ENCODE measurements at places on chromosomes 16 and 17. TPM values are rescaled to one million over a fixed set of nuclear protein-coding genes. Genes with fewer than 3 reads are reported as not detected.

WFDC1 gene
- total RNA-seq: not detected

DRC3 gene
- total RNA-seq: 1.0 TPM

AXIN2 gene
- not detected for total RNA-seq

DNA sequence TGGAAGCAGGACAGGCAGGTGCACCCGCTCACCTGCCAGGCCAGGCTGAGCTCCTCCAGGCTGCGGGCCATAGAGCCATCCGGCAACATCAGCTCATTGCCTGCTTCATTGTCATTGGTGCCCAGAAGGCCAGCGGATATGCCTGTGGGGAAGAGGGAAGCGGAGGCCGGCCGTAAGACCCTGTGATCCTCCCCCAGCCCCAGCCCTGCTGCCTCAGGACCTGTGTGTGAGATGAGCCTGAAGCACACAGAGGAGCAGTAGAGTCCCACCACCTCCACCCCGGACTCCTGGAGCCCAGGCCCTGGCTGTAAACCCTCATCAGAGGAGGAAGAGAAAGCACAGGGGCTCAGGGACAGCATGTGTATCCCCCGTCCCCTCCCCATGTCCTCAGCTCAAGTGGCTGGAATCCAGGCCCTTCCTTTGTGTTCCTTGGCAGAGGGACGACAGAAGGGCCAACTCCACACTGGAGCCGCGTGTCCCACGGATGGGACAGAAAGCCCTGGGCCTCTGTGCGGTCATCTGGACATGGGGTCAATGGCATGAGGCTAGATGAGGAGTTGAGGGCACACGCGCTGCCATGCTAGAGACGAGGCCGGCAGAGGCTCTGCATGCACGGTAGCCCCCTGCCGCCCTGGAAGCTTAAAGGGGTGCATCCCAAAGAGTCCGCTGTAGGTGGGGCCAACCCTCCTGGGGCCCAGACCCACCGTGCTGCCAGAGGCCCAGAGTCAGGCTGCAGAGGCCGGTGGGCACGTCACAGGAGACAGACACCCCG lies 39.1 kb downstream of the RMI2 start:
- DNase-seq: no peak

- DNase-seq: no peak
Measured at GRCh38 chr17:74117087-74117698, 86.3 kb upstream of the RPL38 start.

- DNase-seq: peak; percentile 69
Measured at GRCh38 chr17:14622615-14623101, 321.8 kb downstream of the HS3ST3B1 start.

DNA sequence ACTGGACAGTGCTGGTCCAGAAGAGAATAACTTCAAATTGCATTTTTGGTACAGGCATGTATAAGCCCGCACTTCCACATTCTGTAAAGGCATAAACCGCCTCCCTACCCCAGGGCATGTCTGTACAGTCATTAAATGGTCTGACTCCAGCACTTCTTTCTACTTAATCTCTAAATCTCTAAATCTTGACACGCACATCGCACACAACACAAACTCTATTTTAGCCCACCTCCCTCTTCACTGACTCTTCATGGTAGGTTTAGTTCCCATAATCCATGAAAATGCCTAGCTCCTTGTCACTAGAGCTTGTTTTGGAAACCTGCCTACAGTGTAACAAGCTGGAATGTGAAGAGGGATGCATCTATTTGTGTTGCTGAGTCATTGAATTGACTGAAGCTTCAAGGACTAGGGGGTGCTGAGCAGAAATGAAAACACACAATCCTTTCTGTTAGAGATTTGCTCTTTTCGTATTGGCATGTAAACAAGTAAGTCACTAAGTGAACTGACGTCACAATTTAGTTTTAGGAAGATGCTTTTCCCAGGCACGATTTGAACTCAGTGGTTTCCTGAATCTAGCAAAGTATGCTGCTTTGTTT lies 1.6 kb upstream of the DUSP14 start:
- DNase-seq: peak; percentile 86

DNA sequence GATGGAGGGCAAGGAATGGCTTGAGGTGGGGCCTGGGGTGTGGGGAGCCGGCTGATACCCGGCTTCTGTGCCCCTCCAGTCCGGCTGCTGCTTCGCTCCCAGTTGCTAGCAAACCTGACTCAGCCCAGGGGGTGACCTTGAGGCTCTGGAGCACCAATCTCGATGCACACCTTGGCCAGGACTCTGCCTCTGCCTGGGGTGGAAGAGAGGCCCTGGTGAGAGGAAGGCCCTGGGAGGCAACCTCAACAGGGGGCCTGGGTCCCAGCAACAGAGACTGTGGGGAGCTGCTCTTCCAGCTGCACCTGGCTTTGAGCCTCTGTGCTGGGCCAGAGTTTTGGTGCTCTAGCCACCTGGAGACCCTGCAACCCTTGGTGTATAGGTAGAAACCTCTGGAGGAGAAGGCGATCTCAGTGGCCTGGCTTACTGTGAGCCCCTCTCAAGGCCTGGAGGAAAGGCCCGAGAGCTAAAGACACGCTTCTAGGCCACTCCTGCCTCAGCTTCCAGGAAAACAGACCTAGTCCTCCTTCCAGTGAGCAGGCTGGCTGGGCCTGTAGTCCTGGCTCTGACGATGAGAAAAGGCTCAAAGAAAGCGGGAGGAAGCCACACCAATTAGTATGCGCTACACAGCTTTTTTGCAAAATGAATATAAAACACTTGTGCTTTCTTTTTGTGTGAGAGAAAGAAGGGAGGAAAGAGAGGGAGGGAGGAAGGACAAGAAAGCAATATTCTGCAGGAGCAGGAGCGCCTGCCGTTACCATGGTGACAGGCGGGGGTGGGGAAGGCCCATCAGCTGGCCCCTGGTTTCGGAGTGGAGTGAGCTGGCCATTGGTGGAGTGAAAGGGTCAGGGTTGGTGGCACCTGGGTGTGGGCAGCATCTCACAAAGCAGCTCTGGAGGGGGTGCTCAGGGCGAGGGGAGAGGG lies 51.0 kb downstream of the VAC14 start:
- no peak for DNase-seq

DNA sequence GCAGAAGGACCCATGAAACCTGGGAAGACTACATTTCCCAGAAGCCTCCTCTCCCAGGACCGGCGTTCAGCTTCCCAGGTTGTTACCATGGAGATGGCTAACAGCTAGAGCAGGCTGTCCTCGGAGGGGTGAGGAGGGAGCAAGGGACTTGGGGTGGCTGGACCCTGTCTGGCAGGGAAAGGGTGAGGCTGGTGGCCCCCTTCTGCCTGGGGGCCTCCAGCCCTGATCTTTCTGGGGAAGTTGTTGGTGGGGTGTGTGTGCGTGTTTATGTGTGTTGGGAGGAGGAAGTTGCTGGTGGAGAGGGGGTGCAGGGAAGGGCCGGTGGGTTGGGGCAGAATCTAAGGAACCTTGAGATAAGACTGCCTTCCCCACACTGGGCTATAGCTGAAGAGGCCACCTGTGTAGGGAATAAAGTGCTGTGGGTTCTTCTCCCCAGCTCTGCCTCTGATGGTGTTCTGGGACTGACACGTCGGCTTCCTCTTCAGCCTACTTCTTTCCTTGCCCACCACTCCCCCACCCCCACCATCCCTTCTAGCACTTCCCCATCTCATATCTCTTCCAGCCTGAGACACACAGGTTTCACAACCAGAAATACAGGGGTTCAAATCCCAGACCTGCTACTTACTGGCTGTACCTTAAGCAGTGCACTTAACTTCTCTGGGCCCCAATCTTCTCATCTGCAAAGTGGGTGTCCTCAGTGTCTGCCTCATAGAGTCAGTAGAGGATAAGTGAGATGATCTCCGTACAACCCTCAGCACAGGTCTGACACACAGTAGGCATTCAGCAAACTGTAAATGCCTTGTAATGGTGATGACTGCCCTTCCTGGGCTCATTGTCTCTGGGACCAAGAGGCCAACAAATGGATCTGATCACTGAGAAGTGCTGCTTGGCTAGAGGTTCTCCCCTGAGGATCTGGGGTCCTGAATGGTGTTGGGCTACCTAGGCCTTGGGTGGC lies at the start of gene DRC7:
DRC7 (plus strand) TSS at position 82 of the 955 bp plus-strand sequence. CDS start 3,144 bp downstream, outside the sequence.
- DNase-seq: peak; percentile 29

GRCh38 chr16:75225678-75226515 lies 7.1 kb downstream of the CTRB1 start:
- no peak for DNase-seq

GRCh38 chr17:77087650-77088454 lies 52.9 kb upstream of the SEC14L1 start:
- no peak for DNase-seq

- no peak for DNase-seq
Measured at GRCh38 chr16:68715471-68715870, 21.6 kb upstream of the CDH1 start.

DNA sequence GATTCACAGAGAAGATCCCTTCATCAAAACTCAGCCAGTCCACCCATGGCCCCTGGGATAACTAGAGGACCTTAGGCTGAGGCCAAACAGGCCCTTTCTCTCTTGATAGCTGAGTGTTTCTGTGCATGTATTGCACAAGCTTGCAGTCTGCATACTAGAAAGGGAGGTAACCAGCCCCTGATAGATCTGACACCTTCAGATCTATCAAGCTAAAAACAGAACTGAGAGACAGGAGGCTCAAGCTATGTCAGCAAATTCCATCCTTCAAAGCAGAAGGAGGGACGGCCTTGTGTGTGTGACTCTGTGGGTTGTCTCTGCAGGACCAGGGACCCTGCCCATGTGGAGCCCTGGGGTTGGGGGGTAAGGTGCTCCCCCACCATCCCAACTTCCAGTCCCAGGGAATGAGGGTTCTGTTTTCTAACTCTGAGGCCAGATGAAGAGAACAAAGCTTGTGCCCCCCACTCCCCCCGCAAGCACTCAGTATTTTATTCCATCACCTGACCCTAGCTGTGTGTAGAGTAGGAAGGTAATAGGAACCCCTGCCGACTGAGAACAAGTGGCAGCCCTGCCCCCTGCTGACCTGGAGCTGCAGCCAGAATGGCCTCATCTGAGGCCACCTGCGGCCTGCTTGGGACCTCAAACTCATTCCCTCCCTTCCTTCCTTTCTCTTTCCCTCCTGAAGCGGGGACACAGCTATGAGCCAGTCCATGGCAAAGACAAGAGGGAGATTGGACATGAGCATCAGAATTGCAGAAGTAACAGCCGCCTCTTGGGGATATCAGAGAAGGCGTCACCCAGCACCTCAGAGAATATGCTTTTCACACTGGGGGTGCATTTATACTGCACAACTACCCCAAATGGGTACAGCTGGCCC lies 63.8 kb downstream of the SMPD3 start:
- no peak for DNase-seq

DNA sequence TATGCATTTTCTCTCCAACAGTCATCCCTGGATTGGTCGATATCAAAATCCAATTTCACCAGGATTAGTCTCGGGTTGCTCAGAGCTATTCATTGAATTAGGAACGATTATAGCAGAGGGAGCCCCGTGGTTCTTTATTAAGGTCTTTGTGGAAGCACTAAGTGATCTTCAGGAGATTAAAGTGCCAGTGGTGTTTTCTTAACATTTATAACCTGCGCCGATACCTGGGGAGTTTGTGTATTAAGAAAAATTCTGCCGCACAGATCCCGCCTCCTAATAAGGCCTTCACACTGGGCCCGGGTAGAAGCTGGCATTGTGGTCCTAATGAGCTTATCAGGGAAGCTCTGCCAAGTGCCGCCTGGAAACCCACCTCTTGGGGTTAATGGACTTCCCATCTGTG lies 238.7 kb downstream of the RBFOX1 start:
- DNase-seq: no peak

DNA sequence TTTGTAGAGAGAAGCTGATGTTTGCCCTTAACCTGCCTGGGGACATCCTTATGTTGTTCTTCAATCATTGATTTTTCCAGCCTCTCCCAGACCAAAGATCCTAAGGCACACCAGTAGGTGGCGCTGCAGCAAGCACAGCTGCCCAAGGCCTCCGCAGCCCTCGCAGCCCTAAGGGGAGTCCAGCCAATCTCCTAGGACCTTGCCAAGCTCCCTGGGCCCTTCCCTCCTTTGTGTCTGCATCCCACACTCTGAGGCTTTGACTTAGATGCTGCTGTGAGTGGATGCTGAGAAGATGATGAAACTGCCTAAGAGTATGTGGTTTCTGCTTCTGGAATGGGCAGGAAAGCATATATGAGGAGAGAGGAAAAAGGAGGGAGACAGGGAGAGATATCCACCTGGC lies 47.1 kb downstream of the SPACA3 start:
- peak; percentile 54 for DNase-seq

GRCh38 chr16:82629441-82630027 lies 2.8 kb downstream of the CDH13 start:
- DNase-seq: peak; percentile 83

DNA sequence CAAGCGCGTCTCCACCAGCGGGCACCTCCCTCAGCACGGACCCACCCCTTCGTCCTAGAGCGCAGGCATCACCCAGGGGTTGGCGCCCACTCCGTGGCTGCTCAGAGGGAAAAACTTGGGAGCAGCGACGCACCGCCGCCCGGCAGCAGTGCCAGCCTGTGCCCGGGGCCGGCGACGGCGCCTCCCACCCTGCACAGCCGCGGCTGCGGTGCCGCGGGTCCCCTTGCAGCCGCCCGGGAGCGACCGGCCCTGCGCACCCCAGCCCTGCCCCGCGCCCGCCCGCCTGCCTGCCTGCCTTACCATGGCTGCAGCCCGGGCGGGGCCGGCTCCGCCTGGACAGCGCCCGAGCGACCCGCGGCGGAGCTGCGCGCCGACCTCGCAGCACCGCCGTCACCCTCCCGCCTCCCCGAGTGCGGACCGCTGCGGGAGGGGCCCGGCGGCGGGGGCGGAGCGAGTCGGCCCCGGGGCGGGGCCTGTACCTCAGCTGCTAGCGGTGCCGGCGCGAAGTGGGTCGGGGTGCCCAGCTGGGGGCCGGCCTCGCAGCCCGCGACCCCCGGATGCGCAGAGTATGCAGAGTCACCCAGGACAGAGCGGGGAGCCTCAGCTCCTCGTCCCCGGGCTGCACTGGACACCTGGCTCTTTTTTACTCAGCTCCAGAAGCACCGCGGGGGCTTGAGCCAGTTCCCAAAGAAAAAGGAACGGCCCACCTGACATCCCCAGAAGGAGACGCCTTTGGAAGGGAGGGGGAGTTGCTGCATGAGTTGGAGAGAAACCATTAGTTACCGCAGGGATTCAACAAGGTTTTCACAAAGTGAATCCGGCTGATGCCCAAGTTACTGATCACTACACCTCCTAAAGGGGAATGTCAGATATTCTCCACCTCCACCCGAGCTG lies 17.5 kb upstream of the MTMR4 start:
- peak; percentile 29 for DNase-seq

GRCh38 chr17:41974031-41974430 lies 7.4 kb downstream of the CNP start:
- DNase-seq: no peak

DNA sequence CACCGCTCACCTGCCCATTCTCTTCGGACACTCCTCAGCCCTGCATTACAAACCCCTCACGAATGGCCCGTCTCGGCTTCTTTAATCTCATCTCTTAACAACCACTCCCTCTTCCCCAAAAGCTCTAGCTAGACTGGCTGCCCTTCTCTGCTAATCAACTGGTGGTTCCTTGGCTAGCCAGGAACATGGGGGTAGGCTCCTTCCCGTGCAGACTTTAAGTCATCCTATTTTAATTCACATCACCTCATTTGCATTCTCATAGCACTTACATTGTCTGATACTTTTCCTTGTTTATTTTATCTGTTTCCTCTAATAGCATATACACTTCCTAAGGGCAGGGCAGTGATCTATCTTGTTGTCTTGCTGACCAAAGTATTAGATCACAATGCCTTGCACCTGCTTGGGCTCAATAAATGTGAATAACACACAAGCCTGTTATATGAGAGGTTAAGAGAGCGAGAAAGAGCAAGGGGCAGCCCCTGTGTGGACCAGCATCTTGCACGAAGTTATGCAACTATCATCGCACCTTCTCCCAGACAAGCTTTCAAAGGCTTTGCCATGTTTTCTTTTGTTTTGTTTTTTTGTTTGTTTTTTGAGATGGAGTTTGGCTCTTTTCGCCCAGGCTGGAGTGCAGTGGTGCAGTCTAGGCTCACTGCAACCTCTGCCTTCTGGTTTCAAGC lies 9.8 kb downstream of the TP53 start:
- DNase-seq: no peak
